ENCODE measurements at places on chromosomes 5 and 9.

GRCh38 chr5:129392681-129393080, 67.4 kb upstream of the ADAMTS19 start:
- no peak for DNase-seq

- no peak for DNase-seq
These were observed 107.1 kb downstream of the OXCT1 start for GRCh38 chr5:41763081-41763480.

DNA sequence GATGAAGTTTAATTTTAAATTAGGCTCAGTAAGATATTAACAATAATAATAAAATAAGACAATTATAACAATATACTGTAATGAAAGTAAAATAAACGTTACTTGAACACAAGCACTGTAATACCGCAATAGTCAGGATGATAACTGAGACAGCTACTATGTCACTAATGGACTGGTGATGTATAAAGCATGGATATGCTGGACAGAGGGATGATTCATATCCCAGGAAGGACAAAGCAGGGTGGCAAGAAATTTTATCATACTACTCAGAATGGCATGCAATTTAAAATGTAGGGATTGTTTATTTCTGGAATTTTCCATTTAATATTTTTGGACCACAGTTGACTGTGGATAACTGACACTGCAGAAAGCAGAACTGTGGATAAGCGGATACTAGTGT, 196.9 kb downstream of the VPS13A start:
- DNase-seq = no peak

DNA sequence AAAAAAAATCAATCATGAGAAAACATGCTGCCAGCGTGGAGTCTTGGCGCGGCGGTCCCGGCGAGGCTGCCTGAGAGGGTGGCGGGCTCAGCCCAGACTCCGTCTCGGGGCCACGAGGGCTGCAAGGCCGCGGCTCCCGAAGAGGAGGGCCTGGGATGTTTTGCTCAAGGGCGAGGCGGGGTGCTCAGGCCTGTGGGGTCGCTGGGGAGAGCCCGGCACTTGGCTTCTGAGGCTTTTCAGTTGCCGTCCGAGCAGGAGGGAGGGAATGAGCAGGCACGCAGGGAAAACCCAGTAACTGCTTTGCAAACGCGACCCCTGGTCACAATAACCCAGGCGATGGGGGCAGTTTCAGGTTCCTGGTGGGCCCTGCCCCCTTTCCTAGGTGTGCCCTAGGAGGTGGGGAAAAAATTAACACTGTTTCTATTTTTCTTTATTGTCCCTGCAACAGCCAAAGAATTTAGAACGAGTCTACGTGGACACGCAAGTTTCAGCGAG, 3.2 kb upstream of the IRX2 start:
- DNase-seq = no peak

GRCh38 chr9:129081388-129081904, 535 bp downstream of the DOLPP1 start:
- DNase-seq = no peak

GRCh38 chr5:168951769-168952168, 349.2 kb downstream of the SLIT3 start:
- DNase-seq = no peak

GRCh38 chr9:126439883-126440653, 113.4 kb downstream of the MVB12B start:
- no peak for DNase-seq

DNA sequence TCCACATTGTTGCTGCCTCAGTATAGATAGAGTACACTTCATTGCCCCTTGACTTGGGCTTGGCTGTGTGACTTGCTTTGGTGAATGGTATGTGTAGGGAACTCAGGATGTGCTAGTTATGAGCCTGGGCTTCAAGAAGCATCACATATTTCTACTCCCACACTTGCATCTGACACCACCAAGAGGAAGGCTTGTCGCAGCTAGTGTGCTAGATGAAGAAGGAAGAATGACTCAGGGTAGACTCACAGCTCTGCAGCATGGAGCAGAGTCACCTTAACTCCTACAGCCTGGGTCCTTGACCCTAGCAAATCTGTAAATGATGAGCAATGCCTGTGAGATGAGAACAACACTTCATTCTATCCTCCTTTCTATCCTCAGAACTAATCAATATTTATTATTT, 261.8 kb downstream of the ASTN2 start:
- DNase-seq = no peak

- no peak for DNase-seq
These were observed 23.1 kb downstream of the CCNJL start for GRCh38 chr5:160289356-160289651.

GRCh38 chr5:81786991-81787390, 36.1 kb upstream of the SSBP2 start:
- no peak for DNase-seq

GRCh38 chr5:68251804-68252522, 36.4 kb downstream of the PIK3R1 start:
- DNase-seq = no peak

DNA sequence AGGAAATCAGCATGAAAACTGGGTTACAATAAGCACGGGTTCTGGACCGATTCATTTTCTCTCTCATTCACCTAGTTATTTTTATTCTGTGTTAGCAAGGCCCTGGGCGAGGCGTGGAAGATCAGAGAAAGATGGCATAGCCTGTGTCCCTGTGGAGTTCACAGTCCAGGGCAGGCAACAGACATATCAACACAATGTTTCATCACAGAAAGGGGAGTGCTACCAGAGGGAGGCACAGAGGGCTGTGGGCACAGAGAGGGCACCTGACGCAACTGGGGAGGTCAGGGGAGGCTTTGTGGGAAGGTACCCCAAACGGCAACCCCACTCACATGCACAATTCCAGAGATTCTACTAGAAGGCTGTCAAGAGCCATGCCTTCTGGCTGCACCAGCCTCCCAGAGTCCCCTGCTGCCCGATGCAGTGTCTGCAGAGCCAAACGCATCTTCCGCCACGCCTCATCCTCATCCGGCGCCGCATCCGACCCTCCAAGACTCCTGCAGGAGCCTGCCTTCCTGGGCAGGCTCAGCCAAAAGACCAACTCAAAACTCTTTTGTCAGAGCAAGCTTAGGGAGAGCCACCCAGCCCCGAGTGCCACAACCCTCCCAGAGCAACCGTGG, 1.4 kb downstream of the FAM193B start:
- DNase-seq = no peak

- no peak for DNase-seq
These were observed 64.6 kb downstream of the ACTBL2 start for GRCh38 chr5:57417971-57418370.

DNA sequence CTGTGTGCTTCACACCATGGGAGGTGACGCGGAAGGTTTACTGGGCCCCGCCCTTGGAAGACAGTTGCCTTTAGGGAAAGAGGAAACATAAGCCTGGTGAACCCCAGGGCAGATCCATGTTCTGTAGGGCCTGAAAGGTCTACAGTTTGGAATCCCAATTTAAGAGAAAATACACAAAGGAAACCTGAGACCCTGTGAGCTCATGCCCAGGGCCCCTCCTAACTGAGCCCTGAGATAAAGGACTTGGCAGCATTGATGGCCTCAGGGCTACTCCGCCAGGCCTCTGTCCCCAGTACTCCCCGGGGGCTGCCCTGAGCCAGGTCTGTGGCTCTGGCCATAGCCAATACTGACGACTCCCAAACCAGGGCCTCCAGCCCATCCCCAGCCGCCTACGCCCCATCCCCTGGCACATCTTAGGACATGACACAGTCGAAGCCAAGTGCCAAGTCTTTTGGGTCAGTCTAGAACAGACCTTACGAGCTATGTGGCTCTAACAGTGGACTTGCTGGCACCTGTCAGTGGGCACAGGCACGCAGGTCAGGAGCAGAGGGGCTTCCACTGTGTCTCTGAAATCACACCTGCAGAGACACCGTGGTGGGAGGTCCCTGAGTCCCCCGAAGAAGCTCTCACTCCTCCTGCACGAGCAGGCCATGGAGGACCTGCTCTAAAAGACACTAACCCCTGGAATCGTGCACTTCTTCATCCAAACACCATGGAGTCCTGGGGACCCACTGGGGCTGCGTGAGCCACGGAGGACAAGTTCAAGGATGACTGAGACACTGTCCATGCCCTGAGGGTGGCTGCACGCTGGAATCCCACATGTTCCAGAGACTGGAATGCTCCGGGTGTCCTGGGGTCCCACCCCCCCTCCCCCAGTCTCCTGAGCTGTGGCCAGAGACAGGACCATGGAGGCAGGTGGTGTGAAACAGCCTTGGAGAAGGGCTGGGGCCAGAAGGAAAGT, 40.3 kb upstream of the BARHL1 start:
- no peak for DNase-seq

- no peak for DNase-seq
These were observed 158.7 kb downstream of the FGF1 start for GRCh38 chr5:142527234-142527633.

DNA sequence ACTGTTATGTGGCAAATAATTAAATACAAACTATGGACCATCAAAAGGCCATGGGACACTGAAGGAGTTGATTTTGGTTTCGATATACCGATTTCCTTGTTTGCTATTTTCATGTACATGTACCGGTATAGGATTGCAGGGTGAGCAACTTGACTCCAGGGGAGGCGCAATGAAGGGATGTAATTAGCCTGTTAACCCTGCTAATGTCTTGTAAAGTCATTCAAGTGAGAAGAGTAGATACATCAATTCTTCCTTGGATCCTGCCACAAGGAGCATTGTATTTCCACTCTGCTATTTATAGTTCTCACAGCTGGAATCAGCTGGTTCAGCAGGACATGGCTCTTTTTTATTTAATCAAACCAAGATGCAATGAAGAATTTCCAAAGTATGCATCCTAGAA, 102.0 kb downstream of the STK32A start:
- DNase-seq = no peak

GRCh38 chr9:100473276-100474081, 530 bp downstream of the TMEFF1 start:
- peak; percentile 45 for DNase-seq

- no peak for DNase-seq
These were observed 22.1 kb upstream of the UBAP2 start for GRCh38 chr9:34070606-34071324.

DNA sequence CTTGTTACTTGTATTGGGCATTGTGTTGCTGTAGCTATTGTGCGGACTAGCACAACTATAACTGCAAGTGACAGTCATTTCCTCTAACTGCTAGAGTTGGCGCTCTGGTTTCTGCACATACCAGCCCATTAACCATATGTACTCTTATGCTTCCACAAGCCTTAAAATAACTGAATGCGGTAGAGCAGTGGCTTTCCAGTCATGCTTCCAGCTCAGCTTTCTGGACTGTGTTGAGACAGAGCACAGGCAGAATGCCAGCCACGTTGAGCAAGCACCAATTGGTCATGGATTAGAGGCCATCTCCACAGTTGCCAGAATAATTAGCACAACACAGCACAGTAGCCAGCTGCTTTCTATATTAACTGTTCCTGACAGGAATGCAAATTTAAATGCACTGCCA, 12.2 kb downstream of the INVS start:
- DNase-seq = no peak

DNA sequence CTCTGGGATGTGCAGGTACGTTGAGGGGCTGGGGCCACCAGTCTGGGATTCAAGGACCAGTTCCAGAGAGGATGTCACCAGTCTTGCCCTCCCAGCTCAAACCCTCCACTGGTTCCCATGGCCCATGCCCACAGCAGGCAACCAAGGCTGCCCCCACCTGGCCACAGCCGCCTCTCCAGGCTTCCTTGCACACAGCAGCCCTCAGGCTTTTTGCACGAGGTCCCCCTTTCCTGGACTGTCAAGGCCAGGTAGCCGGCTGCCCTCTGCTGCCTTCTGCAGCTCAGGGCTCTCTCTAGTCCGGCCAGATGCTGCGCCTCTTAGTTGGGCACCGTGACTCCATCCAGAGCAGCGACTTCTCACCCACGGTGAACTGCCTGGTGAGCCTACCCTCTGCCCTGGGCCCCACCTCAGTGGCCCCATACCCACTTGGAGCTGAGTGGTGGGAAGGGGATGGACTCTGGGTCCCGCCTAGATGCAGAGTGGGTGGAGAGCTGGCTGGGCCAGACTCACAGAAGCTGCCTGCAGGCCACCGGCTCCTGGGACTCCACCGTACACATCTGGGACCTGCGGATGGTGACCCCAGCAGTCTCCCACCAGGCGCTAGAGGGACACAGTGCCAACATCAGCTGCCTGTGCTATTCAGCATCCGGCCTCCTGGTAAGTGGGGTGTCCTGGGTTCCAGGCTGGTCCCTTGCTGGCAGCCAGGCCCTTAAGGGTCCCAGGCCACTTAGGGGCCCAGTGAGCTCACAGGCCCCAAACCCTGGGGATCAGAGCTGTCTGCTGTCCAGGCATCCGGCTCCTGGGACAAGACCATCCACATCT, 2.9 kb downstream of the WDR38 start:
- peak; percentile 49 for DNase-seq

- no peak for DNase-seq
These were observed 132.1 kb downstream of the PDZD2 start for GRCh38 chr5:31770998-31771397.

GRCh38 chr9:131299346-131299960, 9.9 kb downstream of the PLPP7 start:
- no peak for DNase-seq

- no peak for DNase-seq
These were observed 106.0 kb downstream of the SMARCA2 start for GRCh38 chr9:2120926-2121689.

DNA sequence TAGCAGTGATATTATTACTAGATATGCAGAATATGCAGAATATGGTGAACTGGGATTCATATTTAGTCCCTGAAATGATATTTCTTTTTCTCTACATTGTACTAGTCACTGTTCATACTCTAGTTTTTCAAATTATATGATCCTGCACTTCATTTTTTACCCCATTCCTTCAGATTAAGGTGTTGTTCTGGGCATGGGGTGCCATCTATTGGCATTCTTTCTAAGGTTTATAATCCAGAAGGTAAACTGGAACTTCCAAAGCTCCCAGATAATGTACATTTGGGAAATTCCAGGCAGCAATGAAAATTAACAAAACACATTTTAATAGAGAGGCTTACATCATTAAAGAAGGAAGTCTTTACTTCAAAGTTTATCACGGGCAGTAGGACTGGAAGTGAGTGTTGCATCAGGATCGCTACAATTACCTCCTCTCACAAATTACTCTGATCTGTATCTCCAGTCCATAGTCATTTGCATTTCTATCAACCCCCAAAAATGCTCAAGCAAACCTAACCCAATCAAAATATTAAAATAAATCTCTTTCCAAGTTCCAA, 12.5 kb downstream of the RFX3 start:
- DNase-seq = no peak

GRCh38 chr5:168939887-168940544, 360.8 kb upstream of the PANK3 start:
- DNase-seq = no peak

GRCh38 chr5:163585206-163585605, 79.8 kb downstream of the MAT2B start:
- no peak for DNase-seq

DNA sequence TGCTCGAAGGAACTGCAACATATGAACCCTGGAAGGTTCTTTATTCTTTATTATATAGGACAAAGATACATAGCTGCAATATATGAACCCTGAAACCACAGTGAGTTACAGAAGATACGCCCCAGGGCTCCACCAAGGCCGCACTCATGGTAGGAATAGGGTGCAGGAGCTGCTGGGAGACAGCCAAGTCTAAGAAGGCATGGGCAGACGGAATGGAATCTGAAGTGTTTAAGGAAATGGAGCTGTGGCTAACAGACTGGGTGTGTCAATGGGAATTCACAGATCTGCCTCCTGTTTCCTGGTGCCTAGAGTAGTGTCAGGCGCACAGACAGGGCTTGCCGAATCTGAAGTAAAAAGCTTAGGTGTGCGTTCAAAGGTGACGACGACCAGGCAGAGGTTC, 286.4 kb downstream of the DENND1A start:
- no peak for DNase-seq

Data from stimulated activated naive CD8-positive, alpha-beta T cell treated with anti-CD3 and anti-CD28 coated beads, Interleukin-15, Interleukin-2, amounts not matched to agents 100 U/mL and 50 U/mL, for 24 hours (primary cell).